DMS153 (cell line): ENCODE measurements at places on chromosomes 1 and 21.

DNA sequence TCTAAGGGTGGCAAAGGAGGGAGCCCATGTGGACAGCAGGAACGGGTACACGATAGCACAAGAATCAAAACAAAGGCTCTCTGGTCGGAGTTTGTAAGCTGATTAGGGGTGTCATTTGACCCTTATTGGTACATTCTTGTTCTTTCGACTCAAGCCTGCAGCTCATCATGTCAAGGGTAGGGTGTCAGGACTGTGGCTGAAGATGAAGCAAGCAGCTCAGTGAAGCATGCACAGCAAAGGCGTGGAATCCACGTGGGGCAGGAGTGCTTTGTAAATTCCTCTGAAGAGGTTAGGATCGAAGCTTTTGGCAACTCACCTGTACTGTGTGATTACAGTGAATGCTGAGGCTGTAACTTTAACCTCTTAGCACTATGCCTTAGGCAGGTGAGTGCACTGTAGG, 4.7 kb upstream of the ABCB10 start:
- DNase-seq: no peak

DNA sequence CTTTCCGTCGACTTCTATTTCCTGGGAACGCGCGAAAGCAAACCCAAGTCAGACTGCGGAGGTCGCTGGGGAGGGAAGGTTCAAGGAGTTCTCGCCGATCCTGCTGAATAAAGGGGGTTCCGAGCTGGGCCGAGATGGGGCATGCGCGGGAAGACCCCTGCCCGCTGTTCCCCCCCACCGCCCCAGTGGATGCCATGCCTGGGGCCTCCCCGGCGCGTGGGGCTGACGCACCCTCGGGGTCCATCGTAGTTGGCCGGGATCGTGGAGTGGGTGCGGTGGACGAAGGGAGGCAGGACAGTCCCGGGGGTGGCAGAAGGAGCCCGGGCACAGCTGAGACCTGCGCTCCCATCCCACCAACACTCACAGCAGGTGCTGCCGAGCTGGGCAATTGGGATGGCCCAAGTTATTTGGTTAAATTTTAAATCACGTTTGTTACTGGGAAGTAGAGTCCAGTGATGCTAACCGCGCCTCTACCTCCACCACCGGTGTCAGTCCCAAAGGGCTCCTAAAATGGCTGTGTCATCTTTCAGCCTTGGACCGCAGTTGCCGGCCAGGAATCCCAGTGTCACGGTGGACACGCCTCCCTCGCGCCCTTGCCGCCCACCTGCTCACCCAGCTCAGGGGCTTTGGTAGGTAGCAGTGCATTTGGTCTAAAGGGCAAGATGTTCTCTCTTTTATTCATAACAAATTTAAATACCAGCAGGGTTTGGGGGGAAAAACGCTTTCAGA, 801 bp downstream of the MX1 start:
- DNase-seq: no peak

- no peak for DNase-seq
Observed at GRCh38 chr1:199302554-199302953, 663.7 kb downstream of the PTPRC start.

DNA sequence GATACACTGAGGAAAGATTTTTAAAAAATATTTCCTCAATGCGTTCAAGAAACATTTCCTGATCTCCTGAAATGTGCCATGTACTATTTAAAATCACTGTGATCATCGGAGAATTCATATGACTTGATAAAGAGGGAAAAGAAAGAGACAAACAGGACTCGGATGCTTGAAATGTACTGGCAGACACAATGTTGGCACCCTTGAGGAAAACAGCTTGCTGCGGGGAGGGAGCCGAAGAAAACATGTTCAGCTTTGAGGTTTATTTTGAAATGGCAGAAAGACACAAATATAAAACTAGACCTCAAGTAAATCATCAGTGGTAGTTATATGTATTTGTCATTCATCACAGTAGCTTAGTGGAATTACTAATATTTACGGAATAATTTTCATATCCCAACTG, 100.9 kb upstream of the BRINP3 start:
- DNase-seq: no peak

DNA sequence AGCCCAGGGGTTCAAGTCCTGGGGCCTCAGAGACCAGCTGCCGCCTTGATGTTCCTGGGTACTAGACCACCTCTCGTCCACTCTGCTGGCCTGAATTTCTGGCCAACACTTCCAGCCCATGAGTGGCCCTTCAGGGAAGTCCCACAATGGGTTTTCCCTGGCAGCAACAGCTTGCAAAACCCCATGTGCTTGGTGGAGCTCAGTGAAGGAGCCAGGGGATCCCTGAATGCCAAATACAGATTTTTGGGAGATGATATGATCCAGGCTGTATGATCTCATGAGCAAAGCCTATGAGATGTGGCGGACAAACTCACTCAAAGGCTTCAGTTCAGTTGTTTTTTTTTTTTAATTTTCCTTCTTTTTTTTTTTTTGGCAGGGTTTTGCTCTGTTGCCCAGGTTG, 9.6 kb upstream of the RASSF5 start:
- no peak for DNase-seq

DNA sequence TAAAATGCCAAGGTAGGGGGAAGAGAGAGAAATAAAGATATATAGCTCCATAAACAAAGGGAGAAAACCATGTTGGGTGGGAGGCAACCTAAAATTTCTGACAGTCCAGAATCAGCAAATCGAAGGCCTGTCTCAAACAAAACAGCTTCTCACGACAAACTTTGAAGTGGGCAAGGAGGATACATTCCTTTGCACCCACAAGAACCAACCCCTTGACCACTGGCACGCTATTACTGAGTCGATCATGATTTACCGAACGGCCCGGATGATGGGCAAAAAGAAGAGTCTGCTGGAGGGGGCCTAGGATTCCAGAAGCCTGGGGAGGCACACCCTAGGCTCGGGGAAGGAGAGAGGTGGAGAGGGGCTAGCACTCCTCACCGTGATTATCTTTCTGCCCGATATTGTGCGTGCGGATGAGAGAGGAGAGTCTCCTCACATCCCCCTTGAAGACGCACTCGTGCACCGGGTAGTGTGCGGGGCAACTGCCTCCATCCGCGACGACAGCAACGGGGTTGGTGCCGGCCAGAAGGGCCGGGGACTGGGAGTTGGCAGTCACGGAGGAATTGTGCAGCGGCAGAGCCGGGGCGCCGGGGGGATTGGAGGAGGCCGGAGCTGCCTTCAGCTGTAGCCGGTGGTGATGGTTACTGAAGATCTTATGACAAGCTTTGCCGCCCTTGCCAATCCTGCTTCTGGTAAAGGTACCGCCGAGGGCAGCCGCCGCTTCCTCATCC, 756 bp downstream of the ANKRD13C start:
- DNase-seq: no peak

- DNase-seq: no peak
Observed at GRCh38 chr1:43537423-43538142, 6.9 kb downstream of the PTPRF start.

GRCh38 chr1:172275478-172275877, 145.0 kb upstream of the C1orf105 start:
- no peak for DNase-seq

GRCh38 chr1:240765732-240766363, 153.9 kb upstream of the GREM2 start:
- no peak for DNase-seq

- peak; percentile 17 for DNase-seq
Observed at GRCh38 chr1:174999936-175000696, at the start of gene CACYBP. TSS of gene CACYBP (plus strand) at chr1:174999947. CDS start at chr1:175000181, 234 bp downstream.

DNA sequence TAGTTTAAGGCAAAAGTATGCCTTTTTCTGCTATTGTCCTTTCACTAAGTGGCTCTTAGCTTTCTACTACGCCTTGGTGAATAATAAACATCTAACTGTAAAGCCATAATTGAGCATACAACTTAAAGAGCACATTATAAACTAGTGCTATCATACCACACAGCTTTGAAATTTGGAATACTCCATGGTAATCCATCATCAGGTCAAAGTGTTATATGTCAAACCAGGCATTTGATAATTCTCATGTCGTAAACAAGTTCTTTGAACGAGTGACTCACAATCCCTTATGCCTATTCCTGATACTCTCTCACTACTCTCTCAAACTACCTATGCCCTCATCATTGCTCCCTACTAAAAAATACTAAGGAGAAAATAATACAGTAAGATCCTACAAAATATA, 60.3 kb upstream of the FMN2 start:
- DNase-seq: no peak

DNA sequence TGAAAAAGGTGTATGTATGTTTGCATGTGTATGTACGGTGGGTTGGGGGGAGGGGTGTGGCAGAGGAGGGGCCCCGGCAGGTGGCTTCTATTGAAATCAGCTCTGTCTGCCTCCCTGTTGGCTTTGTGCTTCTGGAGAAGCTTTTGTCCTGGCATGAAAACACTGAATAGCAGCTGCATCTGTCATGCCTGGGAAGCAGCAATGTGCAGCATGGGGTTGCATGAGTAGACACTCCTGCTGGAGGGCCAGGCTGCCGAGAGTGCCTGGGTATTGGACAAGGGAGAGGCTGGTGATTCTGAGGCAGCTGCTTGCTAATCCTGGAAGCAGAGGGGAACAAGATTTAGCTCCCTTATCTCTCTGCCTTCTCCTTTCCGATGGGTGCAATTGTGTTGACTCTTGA, 20.5 kb downstream of the MAPKAPK2 start:
- DNase-seq: peak; percentile 98

DNA sequence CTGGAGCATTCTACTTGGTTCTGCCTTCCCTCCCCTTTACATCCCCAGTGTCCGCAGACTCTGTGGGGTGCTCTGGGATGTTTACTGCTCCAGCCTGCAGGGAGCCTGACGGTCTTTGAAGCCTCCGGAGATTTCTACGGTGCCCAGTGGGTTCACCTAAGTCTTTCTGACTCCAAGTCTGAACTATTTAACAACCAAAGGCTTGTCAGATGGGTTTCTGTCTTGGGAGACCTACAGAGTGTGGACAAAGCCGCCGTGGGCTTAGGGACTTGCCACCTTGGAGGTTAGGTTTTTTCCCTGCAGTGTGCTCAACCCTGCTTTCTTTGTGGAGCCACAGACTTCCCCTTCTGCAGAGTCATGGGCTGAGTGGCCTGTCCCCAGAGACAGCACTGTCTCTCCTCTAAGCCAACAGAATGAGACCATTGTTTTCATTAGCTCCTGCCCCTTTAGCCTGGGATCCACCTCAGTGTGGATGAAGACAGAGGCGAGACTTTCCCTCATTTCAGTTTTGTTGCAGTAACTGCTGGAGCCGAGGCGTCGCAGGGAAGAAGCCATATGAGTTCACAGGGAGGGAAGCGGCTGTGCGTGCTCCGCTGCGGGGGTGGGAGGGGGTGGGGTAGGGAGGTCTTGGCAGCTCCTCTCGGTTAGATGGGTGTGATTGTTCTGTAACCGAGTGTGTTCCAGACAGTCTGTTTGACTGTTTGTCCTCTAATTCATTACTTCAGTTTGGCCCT, 120.7 kb downstream of the CNIH3 start:
- peak; percentile 44 for DNase-seq

DNA sequence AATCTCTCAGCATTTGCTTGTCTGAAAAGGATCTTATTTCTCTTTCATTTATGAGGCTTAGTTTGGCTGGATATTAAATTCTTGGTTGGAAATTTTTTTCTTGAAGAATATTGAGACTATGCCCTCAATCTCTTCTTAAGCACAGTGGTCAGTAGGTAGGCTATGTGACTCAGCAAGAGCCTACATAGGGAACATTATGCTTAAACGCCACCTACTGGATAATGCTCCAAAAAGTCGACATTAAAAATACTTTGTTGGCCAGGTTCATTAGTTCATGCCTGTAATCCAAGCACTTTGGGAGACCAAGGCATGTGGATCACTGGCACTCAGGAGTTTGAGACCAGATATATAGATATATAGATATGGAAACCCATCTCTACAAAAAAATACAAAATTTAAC, 678.0 kb upstream of the USP24 start:
- DNase-seq: no peak

GRCh38 chr1:207084701-207085180, 3.9 kb upstream of the C4BPB start:
- DNase-seq: peak; percentile 69

DNA sequence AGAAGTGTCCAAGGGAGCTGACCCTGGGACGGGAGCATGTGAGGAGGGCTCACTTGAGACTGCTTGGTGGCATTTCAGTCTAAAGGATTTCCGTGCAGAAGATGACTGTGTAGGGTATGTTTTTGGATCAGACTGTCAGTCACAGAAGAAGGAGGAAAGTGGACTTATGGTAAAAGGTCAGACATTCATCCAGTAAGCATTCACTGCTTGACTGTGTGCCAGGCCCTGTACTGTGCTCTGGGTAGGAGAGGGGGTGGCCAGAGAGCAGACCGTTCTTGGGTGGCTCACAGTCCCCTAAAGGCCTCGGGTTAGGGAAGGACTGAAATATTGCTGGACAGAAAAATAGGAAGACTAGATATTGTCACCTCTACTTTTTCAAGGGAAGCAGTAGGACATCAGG, 2.1 kb upstream of the SERINC2 start:
- no peak for DNase-seq

GRCh38 chr1:175840787-175841186, 97.4 kb upstream of the TNR start:
- peak; percentile 44 for DNase-seq

GRCh38 chr1:87685311-87686135, 356.8 kb downstream of the LMO4 start:
- no peak for DNase-seq

GRCh38 chr1:225480825-225481434, 53.1 kb upstream of the LBR start:
- peak; percentile 98 for DNase-seq
